Activated naive CD4-positive, alpha-beta T cell treated with Interleukin-2 at 50 U/mL for 16 hours (primary cell): ENCODE measurements at places on chromosomes 6 and 20.

- DNase-seq = no peak
Observed at GRCh38 chr6:147578159-147578558, 69.7 kb downstream of the SAMD5 start.

- DNase-seq = no peak
Observed at GRCh38 chr6:159654483-159655098, 38.5 kb downstream of the SOD2 start.

DNA sequence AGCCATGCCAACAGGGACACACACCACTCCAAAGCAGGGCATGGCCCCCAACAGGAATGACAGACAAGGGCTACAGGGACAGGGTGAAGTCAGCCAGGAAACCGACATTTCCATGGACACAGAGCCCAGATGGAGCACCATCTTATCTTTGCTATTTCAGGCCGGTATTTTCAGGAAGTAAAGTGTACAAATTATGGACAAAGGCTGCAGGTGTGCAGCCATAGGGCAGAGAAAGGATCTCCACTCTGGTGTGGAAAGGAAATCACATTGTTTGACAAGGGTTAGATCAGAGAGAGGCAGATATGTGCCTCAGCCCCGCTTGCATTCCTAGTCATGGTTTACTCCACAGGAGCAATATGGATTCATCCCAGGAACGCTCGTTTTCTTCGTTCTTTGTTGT, 81.7 kb upstream of the SLC22A23 start:
- no peak for DNase-seq

GRCh38 chr6:144012534-144012933, 4.5 kb upstream of the PLAGL1 start:
- no peak for DNase-seq

- DNase-seq = no peak
Observed at GRCh38 chr20:20608041-20608440, 104.4 kb downstream of the RALGAPA2 start.

- DNase-seq = peak; percentile 18
Observed at GRCh38 chr6:71289039-71289801, 609 bp downstream of the OGFRL1 start.

DNA sequence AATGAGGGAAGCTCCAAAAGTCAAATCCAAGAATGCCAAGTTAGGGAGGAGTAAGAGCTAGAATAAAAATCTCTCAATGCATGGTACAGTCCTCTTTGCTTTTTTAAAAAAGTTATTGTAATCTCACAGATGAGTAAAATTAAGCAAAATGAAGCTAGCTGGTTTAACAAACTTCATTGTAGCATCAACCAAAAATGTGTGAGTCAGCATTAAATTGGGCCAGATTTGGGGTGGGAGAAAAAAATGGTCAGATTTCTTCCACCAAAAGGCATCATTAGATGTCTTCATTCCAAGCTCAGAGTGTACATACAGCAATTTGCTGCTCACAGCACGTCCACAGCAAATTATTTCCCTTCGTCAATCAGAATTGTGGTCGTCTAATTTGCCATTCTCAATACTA, 441.5 kb upstream of the FLRT3 start:
- DNase-seq = no peak

DNA sequence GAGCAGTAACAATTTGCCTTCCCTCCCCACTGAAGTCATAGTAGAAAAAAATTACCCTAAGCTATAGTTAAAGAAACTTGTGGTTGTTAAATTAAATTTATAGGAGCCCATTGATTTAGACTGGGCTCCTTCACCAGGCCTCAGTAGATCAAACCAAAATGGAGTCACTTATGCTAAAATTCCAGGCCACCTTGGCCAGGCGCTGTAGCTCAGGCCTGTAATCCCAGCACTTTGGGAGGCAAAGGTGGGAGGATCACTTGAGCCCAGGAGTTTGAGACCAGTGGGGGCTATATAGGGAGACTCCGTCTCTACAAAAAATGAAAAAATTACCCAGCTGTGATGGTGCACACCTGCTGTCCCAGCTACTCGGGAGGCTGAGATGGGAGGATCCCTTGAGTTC, 15.0 kb upstream of the GMNN start:
- no peak for DNase-seq

DNA sequence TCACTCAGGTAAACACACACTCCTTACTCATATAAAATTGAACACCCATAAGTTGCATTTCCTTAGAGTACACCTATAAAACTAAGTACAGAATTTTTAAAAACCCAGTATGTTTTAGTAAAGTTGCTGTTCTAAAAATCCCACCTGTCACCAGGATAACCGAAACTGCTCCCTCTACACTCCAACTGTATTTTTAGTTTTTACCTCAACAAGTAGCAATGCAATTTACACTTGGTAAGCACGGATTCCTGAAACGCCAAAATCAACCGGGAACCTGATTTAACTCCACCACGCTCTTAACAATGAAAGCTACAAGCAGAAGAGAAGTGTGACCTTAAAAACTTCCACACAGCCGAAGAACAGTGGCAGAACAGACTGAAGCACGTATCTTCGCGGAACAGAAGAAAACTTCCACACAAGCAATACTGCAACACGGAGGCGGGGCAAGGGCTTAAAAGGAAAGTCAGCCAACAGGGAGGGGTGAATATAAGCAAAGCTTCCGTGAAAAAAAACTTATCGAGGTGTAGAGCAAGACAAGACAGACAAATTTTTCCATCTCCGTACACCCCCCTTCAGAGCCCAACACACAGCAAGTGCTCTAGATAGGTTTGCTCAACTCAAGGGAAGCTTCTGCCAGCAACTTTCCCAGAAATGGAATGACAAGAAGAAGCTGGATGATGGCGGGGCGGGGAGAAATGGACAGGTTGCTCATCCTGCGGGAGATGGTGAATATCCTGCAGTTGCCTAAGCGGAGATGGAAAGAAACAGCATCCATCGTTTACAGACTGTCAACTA, 1.4 kb downstream of the STAU1 start:
- peak; percentile 74 for DNase-seq

GRCh38 chr20:16617056-16617455, 43.8 kb upstream of the KIF16B start:
- no peak for DNase-seq

GRCh38 chr20:25247518-25247955, 348 bp upstream of the PYGB start:
- no peak for DNase-seq

DNA sequence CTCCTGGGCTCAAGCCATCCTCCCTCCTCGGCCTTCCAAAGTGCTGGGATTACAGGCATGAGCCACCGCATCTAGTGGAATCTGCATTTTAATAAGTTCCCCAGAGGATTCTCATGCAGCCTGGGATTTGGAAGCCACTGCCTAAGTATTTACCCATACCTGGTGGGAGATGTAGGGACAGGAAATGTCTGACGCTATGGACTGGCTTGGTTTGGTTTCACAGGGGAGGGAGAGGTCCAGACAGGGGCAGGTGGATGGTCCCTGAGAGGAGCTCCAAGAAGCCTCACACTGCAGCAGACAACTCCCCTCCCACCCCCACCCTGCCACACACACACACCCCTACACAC, 4.4 kb downstream of the VSTM2L start:
- DNase-seq = no peak

DNA sequence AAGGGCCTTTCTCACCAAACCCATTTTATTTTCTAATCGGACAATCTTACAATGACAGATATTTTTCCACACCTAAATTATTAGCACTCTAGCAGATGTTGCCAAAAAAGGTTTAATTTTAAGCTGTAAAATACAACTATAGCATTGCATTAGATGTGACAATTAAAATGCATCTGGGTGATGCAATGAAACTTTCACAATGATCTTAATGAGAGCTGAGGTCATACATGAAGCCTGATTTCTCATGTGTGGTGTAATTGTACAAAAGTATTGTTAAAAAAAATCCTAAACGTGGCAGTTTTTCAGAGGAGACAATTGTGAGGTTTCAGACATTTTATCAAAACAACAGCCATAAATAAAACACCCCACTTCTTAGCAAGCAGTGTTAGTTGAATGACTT, 606.0 kb downstream of the HDGFL1 start:
- DNase-seq = no peak

- no peak for DNase-seq
Observed at GRCh38 chr6:38350942-38351341, 288.8 kb downstream of the BTBD9 start.

GRCh38 chr6:82624251-82624650, 260.6 kb downstream of the TPBG start:
- DNase-seq = no peak

DNA sequence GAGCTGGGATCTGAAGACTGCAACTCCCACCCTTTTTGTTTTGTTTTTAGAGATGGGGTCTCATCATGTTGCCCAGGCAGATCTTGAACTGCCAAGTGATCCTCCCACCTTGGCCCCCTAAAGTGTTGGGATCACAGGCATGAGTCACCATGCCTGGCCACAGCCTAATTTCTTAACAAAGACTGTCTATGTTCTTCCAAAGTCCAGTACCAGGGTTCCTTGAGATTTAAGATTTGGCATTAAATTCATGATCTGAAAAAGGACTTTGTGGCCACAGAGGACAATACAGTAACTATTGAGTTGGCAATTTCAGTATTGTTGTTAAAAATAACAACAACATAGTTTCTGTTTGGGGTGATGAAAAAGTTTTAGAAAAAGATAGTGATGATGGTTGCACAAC, 28.7 kb upstream of the BEND3 start:
- no peak for DNase-seq

DNA sequence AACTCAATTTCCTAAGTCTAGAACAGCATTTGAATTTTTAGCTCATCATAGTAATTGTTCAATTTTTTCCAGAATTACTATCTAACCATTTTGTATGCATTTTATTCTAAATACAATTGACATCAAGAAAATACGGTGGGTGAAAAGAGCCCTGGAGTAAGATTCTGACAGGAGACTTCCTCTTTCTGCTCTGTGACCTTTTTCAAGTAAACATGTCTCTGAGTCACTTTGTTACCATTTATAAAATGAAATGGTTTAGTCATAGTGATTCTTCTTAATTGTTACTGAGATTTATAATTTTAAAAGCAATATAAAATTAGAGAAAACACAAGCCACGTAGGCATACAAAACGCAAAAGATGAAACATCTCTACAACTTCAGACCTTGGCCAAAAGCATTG, 80.2 kb downstream of the PLCB1 start:
- DNase-seq = no peak

DNA sequence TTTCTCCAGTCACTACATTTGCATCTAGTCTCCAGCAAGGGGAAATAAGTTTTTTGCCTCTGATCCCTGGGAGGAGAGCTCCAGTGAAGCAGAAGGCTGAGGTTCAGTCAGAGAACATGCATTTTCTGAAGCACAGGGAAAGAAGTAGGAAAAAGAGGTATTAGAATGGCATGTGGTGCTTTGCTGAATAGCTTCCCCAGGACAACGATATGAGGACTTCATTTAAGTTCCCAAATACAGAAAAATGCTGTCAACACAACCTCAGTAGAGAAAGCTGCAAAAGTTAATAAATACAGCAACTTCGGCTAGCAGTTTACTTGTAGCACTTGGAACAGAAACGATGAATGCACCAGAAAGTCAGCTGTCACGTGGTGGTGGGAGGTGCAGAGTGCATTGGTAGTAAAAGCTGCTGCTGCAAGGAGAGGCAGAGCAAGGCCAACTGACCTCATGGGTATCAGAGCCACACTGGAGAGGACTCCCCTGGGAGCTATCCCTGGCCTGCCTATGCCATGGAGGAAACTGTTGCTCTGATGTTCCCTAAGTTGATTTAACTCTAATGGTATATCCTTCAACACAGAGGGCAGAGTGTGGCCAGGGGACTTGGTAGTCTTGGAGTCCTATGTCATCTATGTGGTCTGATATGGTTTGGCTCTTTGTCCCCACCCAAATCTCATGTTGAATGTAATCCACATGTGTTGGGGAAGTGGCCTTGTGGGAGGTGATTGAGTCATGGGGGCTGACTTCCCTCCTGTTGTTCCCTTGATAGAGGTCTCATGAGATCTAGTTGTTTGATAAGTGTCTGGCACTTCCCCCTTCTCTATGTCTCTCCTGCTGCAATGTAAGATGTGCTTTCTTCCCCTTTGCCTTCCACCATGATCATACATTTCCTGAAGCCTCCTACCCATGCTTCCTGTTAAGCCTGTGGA, 85.9 kb downstream of the ADTRP start:
- no peak for DNase-seq

GRCh38 chr6:2196079-2196679, 49.2 kb downstream of the GMDS start:
- peak; percentile 6 for DNase-seq

GRCh38 chr6:27096834-27097511, 150.5 kb upstream of the PRSS16 start:
- peak; percentile 26 for DNase-seq

DNA sequence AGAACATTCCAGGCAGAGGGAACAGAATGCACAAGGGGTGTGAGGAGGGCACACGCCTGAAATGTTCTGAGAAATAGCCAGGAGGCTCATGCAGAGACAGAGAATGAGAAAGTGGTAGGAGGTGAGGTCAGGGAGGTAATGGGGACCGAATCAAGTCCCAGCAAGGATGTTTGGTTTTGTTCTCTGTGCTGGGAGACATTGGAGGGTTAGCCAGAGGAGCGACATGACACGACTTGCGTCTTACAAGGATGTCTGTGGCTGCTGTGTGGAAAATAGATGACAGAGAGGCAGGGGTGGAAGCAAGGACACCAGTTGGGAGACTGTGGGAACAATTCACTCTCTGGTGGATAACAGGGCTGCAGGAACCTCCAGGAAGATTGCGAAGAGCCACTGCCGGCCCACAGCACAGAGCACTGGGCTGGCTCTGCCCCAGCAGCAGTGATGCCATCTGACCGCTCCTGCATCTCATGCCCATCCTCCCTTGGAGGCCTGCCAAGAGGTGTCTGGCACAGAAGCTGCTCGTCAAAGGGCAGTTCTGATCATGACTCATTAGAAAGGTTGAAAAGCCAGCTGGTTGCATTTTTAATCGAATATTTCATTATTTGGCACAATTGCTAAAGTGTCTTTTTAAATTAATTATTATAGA, 57.7 kb upstream of the CD83 start:
- no peak for DNase-seq

- no peak for DNase-seq
Observed at GRCh38 chr6:33751771-33752645, 5.3 kb upstream of the IP6K3 start.

GRCh38 chr20:63091901-63092659, 85.3 kb upstream of the BHLHE23 start:
- no peak for DNase-seq

DNA sequence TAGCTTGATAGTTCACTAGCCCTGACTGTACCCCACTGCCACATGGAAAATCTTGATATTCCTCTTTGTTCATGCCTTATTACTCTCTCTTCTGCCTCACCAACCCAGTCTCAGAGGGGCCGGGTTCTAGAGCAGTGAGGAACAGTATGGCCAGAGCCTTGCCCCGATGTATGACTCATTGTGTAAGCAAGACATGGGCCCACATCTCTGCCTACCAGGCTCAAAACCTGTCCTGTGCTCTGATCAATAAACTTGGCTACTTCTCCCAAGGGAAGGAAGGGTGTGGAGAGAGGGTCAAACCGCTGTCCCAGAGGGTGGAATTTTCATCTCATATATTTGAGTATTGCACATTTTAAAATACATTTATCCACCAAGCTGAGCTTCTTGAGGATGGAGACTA, 91.7 kb downstream of the DNAH8 start:
- DNase-seq = no peak
